ENCODE measurements at places on chromosomes 16 and 17.

DNA sequence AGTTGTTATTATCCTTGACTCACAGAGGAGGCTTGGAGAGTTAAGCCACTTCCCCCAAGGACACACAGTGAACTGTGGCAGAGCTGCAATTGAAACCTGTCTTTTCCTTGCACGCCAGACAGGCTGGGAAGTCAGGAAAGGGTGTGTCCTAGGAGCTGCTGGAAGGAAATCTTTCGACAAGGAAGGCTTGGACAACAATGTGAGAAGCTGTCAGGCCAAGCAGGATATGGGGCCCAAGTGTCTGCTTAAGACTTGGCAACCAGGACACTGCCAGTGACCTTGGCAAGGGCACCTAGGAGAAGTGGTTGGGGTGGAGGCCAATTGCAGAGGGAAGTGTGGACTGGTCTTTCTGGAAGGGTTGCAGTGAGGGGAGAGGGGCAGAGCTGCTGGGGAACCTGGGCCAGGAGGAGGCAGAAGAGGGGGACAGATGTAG, 2.1 kb upstream of the CAMKK1 start:
- DNase-seq = no peak

- DNase-seq = no peak
Observed at GRCh38 chr17:73365301-73365874, 53.6 kb upstream of the CDC42EP4 start.

DNA sequence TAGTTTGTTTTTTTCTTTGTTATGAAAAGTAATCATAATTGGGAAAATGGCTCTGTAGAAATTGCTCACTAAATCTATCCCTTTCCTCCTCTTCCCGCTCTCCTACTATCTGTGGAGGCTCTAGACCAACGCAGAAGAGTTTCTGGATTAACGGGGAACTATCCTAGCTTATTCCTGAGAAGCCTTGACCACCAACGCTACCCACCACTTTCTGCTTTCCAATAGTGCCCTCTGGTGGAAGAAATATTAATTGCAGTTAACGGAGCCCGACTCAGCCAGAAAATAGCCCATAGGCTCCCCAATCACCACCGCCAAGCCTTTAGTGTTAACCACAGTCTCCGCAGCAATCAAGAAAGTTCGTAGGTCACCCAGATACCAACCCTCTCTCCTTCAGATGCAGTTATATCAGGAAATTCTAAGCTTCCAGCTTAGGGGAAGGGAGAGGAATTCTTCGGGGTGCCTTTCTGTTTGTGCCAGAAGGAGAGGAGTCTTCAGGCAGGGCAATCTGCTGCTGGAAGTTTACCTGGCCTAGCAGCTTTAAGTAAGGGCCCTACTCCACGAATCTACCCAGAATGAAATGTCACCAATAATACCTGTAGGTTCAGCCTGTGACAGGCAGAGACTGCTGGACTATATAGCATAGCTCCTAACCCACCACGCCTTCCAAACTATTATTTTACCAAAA, 23.0 kb upstream of the NSRP1 start:
- DNase-seq = no peak

- no peak for DNase-seq
Observed at GRCh38 chr17:4155980-4156620, 13.1 kb downstream of the CYB5D2 start.

GRCh38 chr17:58316260-58316960, 12.2 kb downstream of the TSPOAP1 start:
- DNase-seq = no peak

DNA sequence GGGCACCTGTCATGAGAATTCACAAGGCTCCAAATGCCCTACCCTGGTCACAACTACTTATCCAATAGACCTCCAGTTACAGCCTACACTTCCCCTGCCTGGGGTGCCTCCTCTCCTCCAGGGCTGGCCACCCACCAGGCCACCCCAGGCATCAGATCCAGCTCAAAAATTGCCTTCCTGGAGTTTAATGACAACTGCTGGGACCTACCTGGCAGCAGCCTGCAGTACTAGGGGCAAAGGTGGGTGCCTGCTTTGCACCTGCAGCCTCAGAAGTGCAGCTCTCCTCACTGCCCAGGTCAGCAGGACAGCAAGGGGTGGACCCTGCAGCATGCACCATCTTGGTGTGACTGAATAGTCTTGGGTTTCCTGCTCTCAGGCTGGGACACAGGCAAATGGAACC, 3.6 kb downstream of the GP1BA start:
- DNase-seq = no peak

- no peak for DNase-seq
Observed at GRCh38 chr16:20364051-20364450, 11.5 kb upstream of the UMOD start.

DNA sequence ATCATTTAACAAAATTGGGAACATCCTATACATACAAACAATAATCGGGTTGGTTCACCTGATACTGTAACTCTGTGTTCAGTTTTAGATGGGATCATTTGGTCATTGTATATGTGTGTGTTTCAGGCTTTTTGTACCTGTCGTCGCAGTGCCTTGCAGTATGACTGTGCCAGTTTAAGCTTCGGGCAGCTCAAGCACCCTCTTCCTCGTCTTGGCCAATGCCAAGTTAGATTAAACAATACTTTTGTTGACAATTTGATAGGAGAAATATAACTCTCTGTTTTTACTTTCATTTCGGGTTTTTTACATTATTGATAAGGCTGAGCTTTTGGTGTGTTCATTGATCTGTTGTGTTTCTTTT, 37.0 kb upstream of the ARHGAP17 start:
- no peak for DNase-seq

GRCh38 chr17:63035271-63035670, 69.2 kb downstream of the TANC2 start:
- DNase-seq = no peak

Data from NCI-H1048 (cell line).